ENCODE measurements at places on chromosomes 4 and X.

DNA sequence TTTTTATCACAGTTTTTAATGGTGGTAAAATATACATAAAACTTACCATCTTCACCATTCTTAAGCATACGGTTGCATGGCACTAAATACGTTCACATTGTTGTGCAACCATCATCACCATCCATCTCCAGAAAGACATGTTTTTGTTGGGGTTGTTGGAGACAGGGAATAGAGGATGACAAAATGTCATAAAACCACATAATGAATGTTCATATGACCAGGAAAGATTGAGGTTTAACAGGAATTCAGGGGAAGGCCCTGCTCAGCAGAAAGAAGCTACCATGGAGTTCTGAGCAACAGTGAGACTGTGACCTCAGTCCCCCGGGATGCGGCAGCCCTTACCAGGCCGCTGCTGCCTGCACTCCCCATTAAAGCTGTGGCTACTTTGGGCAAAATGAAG lies 63.9 kb upstream of the TRIM2 start:
- DNase-seq = peak; percentile 67

DNA sequence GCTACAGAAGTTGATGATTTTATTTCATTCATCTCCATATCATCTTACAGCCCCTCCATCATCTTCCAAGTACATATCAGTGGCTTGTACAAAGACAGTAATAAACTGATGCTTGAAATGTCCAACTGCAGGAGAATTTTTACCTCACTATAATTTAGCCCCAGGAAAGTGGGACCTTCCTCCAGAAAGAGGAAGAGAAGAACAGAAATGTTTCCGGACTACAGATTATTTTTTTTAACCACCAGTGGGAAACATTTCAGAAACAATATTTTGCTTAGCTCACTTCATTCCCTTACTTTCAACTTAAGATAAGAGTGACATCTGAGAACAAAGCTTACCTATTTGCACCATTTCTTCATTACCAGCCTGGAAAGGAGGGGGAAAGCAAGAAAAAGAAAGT lies 2.0 kb downstream of the ADAMTS3 start:
- no peak for DNase-seq

DNA sequence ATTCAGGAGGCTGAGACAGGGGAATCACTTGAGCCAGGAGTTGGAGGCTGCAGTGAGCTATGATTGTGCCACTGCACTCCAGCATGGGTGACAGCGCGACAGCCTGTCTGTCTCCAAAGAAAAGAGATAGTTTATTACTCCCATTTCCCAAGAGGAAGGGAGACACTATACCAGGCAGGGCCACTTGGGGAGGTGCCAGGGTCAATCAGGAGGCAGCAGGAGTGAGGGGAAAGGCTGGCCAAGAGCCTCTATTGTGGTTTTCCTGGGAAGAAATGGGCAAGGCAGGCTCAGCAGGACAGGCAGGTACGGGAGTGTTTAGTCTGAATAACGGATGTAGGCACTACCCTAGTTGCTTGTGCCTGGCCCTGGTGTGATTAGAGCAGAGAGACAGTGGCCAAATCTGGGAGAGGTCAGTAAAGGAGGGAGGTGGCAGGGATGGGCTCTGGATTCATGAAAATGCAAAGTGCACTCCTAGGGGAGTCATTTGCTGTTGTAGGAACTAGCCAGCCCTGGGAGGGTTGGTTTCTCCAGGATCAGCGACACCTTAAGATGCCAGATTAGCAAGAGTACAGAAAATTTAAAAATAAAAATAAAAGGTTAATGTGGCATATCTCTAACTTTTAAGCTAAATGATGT lies 20.2 kb upstream of the CDKN2AIP start:
- no peak for DNase-seq

DNA sequence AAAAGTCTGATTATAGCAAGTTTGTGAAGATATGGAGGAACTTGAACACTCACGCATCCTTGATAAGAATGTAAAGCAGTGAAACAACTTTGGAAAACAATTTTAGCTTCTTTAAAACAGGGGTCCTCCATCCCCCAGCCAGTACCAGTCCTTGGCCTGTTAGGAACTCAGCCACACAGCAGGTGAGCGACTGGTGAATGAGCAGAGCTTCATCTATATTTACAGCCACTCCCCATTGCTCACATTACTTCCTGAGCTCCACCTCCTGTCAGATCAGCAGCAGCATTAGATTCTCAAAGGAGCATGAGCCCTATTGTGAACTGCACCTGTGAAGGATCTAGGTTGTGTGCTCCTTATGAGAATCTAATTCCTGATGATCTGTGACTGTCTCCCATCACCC lies 530.3 kb upstream of the PRKX start:
- DNase-seq = no peak

GRCh38 chr4:173171098-173171497 lies 2.5 kb downstream of the GALNT7 start:
- DNase-seq = peak; percentile 44

DNA sequence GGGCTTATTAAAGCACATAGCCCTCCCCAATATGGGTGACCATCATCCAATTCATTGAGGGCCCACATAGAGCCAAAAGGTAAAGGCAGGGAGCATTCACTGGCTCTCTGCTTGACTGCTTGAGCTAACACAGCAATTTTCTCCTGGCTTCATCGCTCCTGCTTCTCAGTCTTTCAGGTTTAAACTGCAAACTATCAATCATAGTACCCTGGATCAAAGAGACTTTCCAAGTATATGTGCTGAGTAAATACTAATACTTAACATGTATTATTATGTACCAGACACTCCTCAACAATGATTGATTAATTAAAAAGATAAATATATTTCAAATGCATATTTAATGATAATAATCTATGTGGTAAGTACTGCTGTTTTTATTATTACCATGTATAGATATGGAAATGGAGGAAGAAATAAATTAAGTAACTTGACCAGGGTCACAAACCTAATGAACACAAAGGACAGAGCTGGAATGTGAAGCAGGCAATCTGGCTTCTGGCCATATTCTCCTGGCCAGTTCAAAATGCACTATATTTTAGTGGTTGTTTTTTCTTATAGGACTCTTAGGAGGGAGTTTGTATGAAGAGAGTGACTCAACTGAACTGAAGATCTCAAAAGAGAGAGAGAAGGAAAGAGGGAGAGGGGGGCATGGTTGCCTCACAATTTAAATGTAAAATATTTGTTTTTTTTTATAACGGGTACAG lies 1197.3 kb downstream of the TECRL start:
- no peak for DNase-seq

GRCh38 chr4:151887031-151887815 lies 126.4 kb upstream of the GATB start:
- peak; percentile 49 for DNase-seq

- peak; percentile 50 for DNase-seq
Observed at GRCh38 chr4:5824635-5825034, 68.3 kb downstream of the CRMP1 start.

DNA sequence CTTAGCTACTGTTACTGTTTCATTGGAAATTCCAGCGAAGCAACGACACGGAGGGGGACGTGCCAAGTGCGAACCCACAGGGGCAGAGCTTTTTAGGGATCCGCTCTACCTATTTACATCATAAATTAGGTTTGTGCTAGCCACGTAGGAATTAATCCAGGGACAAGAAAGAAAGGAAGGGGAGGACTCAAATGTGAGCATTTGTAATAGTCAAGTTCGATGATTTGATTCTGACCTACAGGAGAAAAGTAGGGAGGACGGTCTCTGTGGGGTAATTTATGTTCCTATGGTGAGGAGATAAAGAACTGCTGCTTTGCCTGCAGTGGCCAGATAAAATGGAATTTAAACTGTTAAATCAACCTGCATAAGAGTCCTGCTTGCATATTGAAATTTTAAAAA lies 1.7 kb downstream of the INTS6L start:
- no peak for DNase-seq

DNA sequence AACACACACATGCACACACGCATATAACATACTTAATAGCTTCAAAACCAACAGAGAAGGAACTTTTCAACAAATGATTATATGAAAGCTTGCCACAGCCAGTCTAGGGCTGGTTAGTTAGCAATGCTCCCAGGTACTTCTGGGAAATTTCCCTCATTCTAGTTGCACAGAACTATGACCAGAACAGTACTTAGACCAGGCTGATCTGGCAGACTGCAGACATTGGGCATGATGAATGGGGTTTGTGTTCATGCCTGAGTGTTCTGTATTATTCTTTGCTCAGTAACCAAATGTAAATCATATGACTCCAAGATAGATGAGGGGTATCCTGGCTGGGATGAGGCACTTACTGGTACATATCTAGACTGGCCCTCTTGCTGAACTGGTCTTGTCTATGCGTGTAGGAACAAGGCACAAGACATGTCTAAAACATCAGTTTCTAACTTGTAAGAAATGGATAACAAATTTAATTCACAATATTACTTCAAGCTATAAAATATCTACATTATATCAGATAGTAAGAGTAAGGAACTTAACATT lies 50.3 kb upstream of the GEMIN8 start:
- no peak for DNase-seq

GRCh38 chr4:93759506-93759905 lies 69.0 kb upstream of the ATOH1 start:
- DNase-seq = no peak

DNA sequence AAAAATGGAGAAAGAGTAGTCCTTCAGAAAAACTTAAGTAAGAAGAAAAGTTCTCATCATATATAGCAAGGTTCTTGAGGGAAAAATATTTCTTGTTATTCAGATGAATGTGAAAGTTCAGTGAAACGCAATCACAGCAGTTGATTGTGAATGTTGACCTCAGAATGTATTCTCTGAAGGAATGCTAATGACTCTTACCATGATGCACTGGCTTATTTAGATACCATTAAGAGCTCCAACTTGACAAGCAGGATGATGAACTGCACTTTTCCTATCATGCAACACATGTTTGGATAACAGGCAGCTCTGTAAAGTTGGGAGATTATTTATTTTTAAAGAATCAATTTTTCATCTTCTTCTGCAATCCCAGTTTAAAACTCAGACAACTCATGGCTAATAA lies 115.5 kb upstream of the MYOZ2 start:
- peak; percentile 90 for DNase-seq

GRCh38 chr4:82578935-82579334 lies 17.1 kb upstream of the TMEM150C start:
- peak; percentile 22 for DNase-seq

DNA sequence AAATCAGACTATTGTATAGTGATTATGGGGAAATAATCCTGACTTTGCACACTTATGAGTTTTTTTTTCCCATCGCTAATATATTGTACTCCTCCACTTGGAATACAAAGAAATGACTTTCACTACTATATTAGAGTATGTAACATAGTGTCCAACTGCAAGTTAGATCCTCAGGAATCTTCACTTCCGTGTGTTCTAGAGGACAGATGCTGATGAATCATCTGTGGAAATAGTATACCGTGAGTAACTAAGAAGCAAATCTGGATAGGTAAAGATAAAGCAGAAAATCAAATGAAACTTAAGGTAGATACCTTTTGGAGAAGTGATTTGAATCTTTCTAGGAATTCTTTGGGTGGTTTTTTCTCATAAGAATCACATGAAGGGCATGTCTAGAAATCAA lies 8.3 kb downstream of the IL21 start:
- DNase-seq = peak; percentile 13

DNA sequence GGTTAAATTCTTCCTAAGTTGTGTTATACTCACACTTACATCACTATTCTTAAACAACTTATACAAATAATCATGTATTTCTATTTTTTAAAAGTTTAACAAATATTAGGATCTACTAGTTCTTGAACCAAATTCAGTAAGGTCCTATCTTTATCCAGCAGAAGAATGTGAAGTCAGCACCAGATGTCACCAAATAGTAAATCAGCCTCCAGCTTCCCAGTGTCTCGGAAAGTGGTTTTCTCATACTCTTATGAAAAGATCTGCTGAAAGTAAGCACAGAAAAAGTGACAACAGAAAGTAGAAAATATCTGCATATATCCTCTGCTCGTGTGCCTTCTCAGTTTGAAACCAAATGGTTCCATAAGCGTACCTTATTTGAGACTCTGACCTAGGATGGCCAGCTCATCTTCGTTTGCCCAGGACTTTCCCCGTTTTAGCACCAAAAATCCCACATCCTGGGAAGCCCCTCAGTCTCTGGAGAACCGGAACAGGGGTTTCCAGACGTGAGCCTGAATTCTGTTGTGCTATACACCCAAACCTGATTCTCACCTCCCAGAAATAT lies 98.0 kb upstream of the DCLK2 start:
- DNase-seq = no peak

GRCh38 chrX:723781-724180 lies 93.2 kb downstream of the SHOX start:
- DNase-seq = peak; percentile 48

GRCh38 chr4:71553605-71554004 lies 214.8 kb downstream of the SLC4A4 start:
- DNase-seq = peak; percentile 60

- DNase-seq = no peak
Observed at GRCh38 chrX:15931362-15931761, 76.7 kb upstream of the AP1S2 start.

DNA sequence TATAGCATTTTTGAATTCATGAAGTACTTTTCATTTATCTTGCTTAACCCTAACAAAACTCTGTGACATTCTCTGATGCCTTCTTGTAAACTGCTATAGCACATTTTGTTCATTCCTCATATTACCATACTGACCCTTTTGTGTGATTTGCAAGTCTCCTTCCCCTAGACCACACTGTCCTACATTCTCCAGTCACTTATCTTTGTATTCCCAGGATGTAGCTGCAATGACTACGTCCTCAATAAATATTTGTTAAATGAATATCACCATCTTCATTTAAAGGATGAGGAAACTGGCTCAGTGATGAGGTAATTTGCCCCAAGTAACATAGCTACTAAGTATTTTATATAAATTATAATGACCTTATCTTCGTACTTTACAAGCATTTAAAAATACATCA lies 11.9 kb downstream of the HUWE1 start:
- peak; percentile 61 for DNase-seq

GRCh38 chr4:100811046-100811445 lies 293.2 kb upstream of the EMCN start:
- no peak for DNase-seq

GRCh38 chrX:49251325-49251724 lies 13.2 kb downstream of the FOXP3 start:
- no peak for DNase-seq

DNA sequence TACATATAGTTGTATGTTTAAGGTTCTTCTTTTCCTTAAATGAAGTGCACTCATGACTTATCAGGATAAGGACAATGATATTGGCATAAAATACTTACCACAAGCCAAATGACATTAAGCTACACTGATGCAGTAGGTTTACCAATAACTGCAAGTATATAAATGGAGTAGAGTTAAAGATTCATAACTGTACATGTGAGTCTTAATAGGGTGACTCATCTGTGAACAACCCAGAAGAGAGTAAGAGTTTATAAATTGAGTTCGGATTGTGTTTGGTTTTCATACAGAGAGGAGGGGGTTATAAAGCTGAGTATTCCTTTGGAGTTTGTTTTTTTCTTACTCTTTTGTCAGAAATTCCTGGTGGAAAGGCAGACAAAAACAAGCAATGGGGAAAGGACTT lies 144.8 kb downstream of the TLL1 start:
- DNase-seq = peak; percentile 28

DNA sequence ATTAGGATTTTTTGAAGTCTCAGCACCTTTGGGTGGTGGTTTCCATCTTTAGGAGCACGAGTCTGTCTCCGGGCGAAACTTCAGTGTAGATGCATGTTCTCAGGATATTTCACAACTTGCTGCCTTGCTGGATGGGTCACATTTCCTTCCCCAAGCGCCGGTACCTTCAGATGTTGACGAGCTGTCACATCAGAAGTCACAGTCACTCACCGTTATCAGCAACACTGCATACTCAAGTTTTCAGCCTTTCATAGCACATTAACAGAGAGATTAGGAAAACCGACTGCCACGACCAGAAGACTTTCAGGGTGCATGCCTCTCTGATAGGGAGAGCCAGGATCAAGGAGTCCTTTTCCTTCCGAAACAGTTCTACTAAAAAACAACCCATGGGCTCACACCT lies 77.8 kb downstream of the SHROOM2 start:
- no peak for DNase-seq

All from EH (cell line).